OCI-M1 (cell line): ENCODE measurements at places on chromosomes 3 and 15.
A peak's percentile ranks its signal among the peaks of the same experiment; 100 is the strongest.

GRCh38 chr15:63349156-63349555, 32.5 kb downstream of the CA12 start:
- DNase-seq, result no peak

DNA sequence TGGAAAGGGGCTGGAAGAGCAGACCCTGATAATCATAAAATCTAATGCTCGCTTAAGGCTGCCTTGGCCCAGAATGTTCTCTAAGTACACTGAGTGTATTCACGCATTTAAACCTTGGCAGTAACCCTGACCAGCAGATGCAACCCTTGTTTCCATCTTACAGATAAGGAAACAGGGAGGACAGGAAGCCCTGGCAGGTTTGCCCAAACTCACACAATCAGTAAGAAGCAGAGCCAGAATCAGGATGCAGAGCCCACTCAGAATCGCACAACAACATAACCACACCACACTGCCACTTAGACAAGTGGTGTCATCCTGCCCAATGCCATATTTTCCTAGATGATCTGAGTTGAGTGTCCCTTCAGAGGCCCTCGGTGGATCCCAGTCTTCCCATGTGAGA, 214.5 kb upstream of the HES1 start:
- no peak for DNase-seq

DNA sequence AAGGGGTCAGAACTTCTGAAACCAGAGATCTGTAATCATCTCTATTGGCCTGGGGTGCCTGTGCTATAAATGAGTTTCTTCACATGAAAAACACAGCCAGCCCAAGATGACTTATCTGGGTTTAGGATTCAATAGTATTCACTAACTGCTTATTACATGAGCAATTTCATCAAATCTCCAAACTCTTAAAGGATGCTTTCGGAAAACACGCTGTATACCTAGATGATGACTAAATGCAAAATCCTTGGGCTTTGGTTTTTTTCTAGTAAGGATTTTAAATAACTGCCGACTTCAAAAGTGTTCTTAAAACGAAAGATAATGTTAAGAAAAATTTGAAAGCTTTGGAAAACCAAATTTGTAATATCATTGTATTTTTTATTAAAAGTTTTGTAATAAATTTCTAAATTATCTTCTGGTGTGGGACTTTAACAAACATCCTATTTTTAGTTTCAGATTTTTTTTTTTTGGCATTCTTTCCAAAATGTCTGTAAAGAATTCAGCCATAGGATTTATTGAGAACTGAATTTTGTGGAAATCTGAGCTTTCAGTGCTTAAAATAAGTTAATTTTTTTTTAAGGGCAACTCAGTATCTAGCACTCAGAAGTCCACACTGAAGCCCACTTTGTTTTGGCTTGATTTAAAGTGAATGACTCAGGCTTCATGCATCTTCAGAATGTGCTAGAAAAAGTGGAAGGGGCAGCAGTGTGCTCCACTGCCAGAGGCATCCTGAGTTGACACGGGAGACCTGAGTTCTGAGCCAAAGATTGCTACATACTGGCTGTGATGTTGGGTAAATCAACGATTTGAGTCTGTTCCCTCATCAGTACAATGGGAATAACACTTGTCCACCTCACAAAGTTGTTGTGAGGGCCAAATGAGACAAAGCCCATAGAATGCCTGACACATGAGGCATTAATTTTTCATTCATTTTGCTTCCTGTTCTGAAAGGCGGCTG, 18.7 kb downstream of the TMEM43 start:
- no peak for DNase-seq

DNA sequence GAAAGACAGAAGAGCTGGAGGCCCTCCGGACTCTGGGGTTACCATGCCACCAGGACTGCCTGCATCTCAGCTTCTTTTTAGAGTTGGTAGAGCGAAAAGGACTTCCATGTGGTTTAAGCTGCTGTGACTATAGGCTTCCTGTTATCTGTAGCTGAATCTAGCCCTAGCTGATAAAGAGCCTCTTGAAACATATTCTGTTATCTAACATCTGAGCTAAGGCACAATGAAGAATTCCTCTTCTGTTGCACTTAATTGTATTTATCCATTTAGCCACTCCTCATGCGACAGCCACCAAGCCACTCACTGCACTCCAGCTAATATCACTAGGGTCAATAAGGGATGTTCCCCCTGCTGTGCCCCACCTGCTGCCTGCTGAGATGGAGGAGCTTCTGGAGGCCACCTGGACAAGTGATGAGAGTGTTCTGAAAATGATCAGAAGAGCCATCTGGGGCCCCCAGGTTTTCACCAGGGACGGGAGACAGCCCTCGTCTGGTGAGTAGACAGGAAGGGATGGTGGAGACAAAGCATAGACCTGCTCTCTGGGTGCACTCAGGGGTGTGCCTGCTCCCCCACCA, 94.6 kb upstream of the PLXNA1 start:
- DNase-seq, result no peak

GRCh38 chr3:119098619-119099222, 47.2 kb upstream of the TEX55 start:
- DNase-seq, result peak; percentile 69

DNA sequence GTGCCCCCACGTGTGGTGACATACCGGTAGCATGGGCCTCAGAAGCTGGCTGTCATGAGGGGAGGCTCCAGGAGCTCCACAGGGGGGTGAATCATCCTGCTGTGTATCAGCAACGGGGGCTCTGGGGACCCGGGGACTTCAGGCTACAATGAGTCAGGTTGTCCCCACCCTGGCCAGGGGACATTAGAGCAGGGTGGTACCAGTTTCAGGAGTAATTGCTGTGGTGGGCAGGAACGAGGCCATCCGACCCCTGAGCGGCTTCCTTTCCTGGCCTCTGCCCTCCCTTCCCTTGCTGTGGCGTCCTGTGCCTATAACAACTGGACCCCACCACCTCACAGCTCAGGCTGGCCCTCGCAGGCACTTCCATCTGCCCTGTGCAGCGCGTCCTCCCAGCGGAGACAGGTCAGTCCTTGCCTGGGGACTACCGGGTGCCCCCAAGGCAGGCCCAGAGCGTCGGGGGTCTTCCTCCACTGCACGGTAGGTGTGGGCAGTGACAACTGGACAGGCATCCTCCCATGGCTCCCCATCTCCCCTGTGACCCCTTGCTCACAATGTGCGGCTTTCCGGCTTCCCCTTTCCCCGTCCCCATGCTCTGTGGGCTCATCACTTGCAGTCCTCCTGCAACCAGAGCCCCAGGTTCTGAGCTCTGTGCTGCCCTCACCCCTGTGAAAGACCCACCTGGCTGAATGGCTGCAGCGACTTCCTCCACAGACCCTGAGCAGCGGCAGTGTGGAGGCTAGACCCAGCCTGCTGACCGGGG, 57.0 kb downstream of the KLF15 start:
- no peak for DNase-seq

DNA sequence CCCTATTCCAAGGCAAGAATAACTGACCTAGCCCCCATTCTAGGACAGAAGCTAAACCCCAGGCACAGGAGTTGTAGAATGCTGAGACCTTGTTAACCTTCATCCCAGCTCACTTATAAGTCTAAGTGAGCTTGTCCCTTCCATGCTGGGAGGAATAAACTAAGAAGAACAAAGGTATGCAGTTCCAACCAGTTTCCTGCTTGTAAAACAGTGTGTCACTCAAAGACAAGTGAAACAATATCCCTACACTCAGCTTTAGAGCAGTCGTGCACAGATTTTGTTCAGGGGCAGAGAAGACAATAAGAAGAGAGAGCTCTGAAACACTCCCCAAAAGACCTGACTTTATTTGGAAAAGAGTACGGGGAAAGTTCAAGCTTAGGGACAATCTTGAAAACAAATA, 292.1 kb downstream of the CGGBP1 start:
- DNase-seq, result no peak
